ENCODE measurements at places on chromosomes 7 and 10. TPM values are rescaled to one million over a fixed set of nuclear protein-coding genes. Genes with fewer than 3 reads are reported as not detected.

DNA sequence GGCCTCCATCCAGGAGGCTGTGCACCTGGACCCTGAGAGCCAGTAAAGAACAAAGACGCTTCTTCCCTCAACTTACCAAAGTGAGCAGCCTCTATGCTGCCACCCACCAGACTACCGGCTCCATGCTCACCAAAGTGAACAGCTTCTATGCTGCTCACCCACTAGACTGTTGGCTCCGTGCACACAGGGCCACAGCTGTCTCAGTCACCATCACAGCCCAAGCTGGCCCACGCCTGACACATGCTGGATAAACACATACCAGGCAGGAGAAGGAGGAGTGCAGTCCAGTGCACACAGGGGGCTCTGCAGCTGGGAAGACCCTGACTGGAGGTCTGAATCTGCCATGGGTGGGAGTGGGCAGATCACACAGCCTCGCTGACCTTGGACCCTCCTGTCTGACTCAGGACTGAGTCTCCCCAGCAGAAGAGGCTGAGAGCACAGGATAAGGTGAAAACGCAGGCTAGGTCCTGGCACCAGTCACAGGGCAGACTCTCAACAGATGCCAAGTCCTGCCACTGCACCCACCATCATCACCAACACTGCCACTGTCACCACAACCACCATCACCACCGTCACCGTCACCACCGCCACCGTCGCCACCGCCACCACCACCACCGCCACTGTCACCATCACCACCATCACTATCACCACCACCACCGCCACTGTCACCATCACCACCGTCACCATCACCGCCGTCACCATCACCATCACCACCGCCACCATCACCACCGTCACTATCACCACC is 130.9 kb downstream of the MAD1L1 start:
- peak overlapping the region; percentile 41 for H3K27ac ChIP-seq
- peaks cover 2% of the 10 kb centered on the region for H3K36me3 ChIP-seq
- H3K4me1 ChIP-seq = peaks cover 56% of the 10 kb centered on the region
- DNase-seq = no peak
- no peaks in the 10 kb centered on the region for H3K27me3 ChIP-seq
- H3K4me3 ChIP-seq = no peak overlapping the region

WDFY4 gene
- total RNA-seq = 1.1 TPM

HYAL4 gene
- not detected for total RNA-seq

- no peaks in the 10 kb centered on the region for H3K36me3 ChIP-seq
- H3K27me3 ChIP-seq = no peaks in the 10 kb centered on the region
- no peaks in the 10 kb centered on the region for H3K4me1 ChIP-seq
- H3K4me3 ChIP-seq = no peak overlapping the region
These were observed 234.9 kb upstream of the PPP1R3A start for GRCh38 chr7:114153700-114154099.

NPC1L1 gene
- total RNA-seq = 0.07 TPM

- DNase-seq = no peak
- no peaks in the 10 kb centered on the region for H3K27me3 ChIP-seq
- H3K4me3 ChIP-seq = no peak overlapping the region
- H3K36me3 ChIP-seq = no peaks in the 10 kb centered on the region
These were observed 55.8 kb downstream of the CTBP2 start for GRCh38 chr10:125104559-125104958.

- no peak for DNase-seq
- H3K27me3 ChIP-seq = no peaks in the 10 kb centered on the region
- H3K4me3 ChIP-seq = no peak overlapping the region
- H3K4me1 ChIP-seq = no peaks in the 10 kb centered on the region
- no peak overlapping the region for H3K27ac ChIP-seq
These were observed 73.4 kb downstream of the LYZL2 start for GRCh38 chr10:30556189-30556588.

DNA sequence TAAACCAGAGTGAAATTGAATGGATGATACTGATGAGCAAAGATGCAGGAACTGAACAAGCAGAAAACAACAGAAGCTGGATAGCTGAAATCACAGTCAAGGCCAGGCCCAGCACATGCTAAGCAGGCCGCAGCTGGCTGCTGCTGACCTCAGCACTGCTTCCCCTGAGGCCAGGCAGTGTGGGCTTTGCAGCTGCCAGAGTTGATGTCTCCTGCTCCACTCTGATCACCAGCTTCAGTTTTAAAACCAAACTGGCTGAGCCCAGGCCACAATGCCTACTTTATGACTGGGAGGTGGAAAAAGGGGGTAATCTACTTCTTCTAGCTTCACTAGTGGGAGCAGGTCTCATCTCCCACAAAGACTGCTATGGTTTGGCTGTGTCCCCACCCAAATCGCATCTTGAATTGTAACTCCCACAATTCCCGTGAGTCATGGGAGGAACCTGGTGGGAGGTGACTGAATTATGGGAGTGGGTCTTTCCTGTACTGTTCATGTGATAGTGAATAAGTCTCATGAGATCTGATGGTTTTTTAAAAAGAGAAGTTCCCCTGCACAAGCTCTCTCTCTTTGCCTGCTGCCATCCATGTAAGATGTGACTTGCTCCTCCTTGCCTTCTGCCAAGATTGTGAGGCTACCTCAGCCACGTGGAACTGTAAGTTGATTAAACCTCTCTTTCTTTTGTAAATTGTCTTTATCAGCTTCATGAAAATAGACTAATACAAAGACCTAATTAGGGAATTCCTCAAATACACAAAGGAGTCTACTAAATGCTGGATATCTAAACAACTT is 136.4 kb upstream of the ITGB1 start:
- H3K36me3 ChIP-seq = peaks cover 7% of the 10 kb centered on the region
- no peak overlapping the region for H3K4me3 ChIP-seq
- H3K27me3 ChIP-seq = peaks cover 2% of the 10 kb centered on the region
- H3K27ac ChIP-seq = no peak overlapping the region
- DNase-seq = no peak

- no peak overlapping the region for H3K27ac ChIP-seq
- H3K36me3 ChIP-seq = no peaks in the 10 kb centered on the region
- peaks cover 52% of the 10 kb centered on the region for H3K4me1 ChIP-seq
- DNase-seq = no peak
- H3K4me3 ChIP-seq = no peak overlapping the region
These were observed 10.7 kb downstream of the CRYGN start for GRCh38 chr7:151429237-151429559.

NEURL1 gene
- total RNA-seq = 1.7 TPM

- no peak overlapping the region for H3K4me3 ChIP-seq
- H3K36me3 ChIP-seq = no peaks in the 10 kb centered on the region
- H3K27me3 ChIP-seq = peaks cover 24% of the 10 kb centered on the region
- no peak for DNase-seq
- peaks cover 5% of the 10 kb centered on the region for H3K4me1 ChIP-seq
These were observed 20.3 kb upstream of the HECTD2 start for GRCh38 chr10:91389636-91390512.

DNA sequence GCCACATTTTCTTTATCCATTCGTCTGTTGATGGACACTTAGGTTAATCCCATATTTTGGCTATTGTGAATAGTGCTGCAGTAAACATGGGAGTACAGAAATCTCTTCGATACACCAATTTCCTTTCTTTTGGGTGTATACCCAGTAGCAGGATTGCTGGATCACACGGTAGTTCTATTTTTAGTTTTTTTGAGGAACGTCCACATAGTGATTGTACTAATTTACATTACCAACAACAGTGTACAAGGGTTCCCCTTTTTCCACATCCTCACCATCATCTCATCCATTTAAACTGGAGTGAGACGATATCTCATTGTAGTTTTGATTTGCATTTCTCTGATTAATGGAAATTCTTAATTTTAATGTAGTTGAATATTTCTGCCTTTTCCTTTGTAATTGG is 19.3 kb downstream of the VKORC1L1 start:
- no peak overlapping the region for H3K4me3 ChIP-seq
- no peak overlapping the region for H3K27ac ChIP-seq
- H3K27me3 ChIP-seq = no peaks in the 10 kb centered on the region

- H3K4me3 ChIP-seq = no peak overlapping the region
- H3K27me3 ChIP-seq = no peaks in the 10 kb centered on the region
- H3K4me1 ChIP-seq = no peaks in the 10 kb centered on the region
- DNase-seq = no peak
These were observed 153.3 kb downstream of the UBE2H start for GRCh38 chr7:129799350-129799955.

SYT15B gene
- 0.16 TPM for total RNA-seq

DNA sequence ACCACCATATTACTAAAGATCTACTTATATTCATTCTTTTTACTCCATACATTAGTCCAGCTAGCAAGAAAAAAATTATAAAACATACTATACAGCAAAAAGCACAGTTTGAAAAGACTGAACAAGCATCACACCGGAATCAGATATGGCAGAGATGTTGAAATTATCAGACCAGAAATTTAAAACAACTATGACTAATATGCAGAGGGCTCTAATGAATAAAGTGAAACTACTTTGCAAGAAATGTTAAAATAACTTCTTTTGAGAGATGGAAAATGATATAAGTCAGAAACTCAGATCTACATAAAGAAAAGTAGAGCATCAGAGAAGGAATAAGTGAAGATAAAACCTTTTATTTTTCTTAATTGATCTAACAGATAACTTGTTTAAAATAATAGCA is 50.9 kb downstream of the SGCE start:
- peaks cover 4% of the 10 kb centered on the region for H3K4me1 ChIP-seq
- no peak for DNase-seq
- H3K27me3 ChIP-seq = peaks cover 11% of the 10 kb centered on the region
- no peak overlapping the region for H3K27ac ChIP-seq
- H3K36me3 ChIP-seq = peaks cover 1% of the 10 kb centered on the region

EN2 gene
- total RNA-seq = not detected

GBX1 gene
- total RNA-seq = not detected

DNA sequence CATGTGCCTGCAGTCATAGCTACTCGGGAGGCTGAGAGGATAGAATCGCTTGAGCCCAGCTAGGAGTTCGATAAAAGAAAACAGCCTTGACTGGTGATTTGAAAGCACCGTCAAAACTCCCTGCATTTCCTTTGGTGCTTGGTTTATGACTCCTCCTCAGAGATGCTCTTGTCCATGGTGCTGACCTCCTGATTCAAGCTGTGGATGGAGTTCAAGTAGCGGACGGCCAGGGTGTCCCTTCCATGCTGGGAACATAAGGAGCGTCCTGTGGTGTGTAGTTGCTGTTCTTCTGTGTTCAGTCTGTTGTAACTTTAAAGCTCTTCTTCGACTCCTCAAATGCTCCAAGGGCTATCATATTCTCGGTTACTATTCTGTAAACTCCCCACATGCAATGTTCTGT is 382.5 kb upstream of the KIAA1217 start:
- DNase-seq = peak; percentile 12
- H3K36me3 ChIP-seq = no peaks in the 10 kb centered on the region
- no peak overlapping the region for H3K27ac ChIP-seq
- H3K4me1 ChIP-seq = no peaks in the 10 kb centered on the region
- H3K4me3 ChIP-seq = no peak overlapping the region
- H3K27me3 ChIP-seq = no peaks in the 10 kb centered on the region

BAMBI gene
- 0.27 TPM for total RNA-seq

- H3K27me3 ChIP-seq = no peaks in the 10 kb centered on the region
- no peak for DNase-seq
- no peaks in the 10 kb centered on the region for H3K36me3 ChIP-seq
- H3K4me3 ChIP-seq = no peak overlapping the region
- no peak overlapping the region for H3K27ac ChIP-seq
These were observed 56.7 kb upstream of the SDK1 start for GRCh38 chr7:3244241-3244814.

ZSWIM8 gene
- total RNA-seq = 41.0 TPM

GRCh38 chr7:31373337-31374289 is 33.1 kb upstream of the NEUROD6 start:
- no peaks in the 10 kb centered on the region for H3K36me3 ChIP-seq
- DNase-seq = peak; percentile 16
- no peaks in the 10 kb centered on the region for H3K4me1 ChIP-seq

DNA sequence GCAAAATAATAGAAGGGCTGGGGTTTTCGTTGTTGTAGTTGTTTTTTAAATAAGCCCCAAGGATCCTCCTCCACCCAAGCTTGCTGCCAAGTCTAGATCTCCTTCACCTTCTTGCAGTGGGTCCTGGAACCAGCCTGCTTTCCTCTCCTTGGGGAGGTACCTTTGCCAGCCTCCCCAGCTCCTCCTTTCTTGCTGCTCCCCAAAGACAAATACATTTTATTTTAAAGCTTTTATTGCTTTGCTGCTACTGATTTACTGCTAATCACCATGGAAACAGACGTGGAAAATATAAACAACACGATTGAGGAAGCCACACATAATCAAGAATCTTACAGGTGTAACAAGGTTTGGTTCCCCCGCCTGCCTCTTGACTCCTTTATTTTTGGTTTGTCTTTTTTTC is 17.4 kb upstream of the SLF2 start:
- H3K4me3 ChIP-seq = no peak overlapping the region
- H3K4me1 ChIP-seq = peaks cover 2% of the 10 kb centered on the region
- no peak for DNase-seq
- H3K36me3 ChIP-seq = no peaks in the 10 kb centered on the region
- H3K27me3 ChIP-seq = peaks cover 20% of the 10 kb centered on the region

GRCh38 chr10:3563298-3563697 is 221.7 kb downstream of the KLF6 start:
- peak; percentile 73 for DNase-seq
- peaks cover 10% of the 10 kb centered on the region for H3K4me1 ChIP-seq
- peak overlapping the region; percentile 41 for H3K27ac ChIP-seq
- no peak overlapping the region for H3K4me3 ChIP-seq
- H3K36me3 ChIP-seq = no peaks in the 10 kb centered on the region

- no peaks in the 10 kb centered on the region for H3K36me3 ChIP-seq
- no peak for DNase-seq
- no peak overlapping the region for H3K4me3 ChIP-seq
- H3K4me1 ChIP-seq = no peaks in the 10 kb centered on the region
These were observed 144.1 kb upstream of the FAM171A1 start for GRCh38 chr10:15515202-15515601.

GRCh38 chr10:43128958-43129706 is 9.1 kb upstream of the CSGALNACT2 start:
- H3K27me3 ChIP-seq = no peaks in the 10 kb centered on the region
- no peak overlapping the region for H3K4me3 ChIP-seq
- DNase-seq = peak; percentile 63
- peak overlapping the region; percentile 72 for H3K27ac ChIP-seq
- H3K4me1 ChIP-seq = peaks cover 27% of the 10 kb centered on the region

All from activated CD8-positive, alpha-beta T cell treated with anti-CD3 and anti-CD28 coated beads for 36 hours (primary cell).